ENCODE measurements at places on chromosomes 6 and 20.

DNA sequence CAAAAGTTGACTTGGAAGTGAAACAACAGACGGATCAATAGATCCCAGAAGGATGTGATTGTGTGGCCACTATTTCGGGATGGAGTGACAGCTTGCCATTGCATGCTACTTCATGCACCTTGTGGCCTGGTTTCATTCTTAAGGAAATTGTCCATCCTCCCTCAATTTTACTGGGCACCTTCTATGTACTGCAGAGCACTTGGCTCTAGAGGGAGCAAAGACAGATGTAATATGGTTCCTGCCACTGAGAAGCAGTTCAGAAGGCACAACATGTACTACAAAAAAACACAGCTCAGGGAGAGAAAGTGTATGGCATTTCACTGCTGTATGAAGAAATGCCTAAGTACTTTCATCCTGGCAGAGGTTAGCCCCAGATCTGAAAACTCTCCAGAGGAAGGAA, 91.9 kb downstream of the FOXA2 start:
- no peak for DNase-seq

- no peak for DNase-seq
Measured at GRCh38 chr20:38337561-38338140, 8.6 kb upstream of the LBP start.

GRCh38 chr6:116136373-116136772, 10.4 kb upstream of the COL10A1 start:
- no peak for DNase-seq

GRCh38 chr20:11553603-11554002, 364.1 kb upstream of the BTBD3 start:
- no peak for DNase-seq

- no peak for DNase-seq
Measured at GRCh38 chr6:9606435-9607134, 808.3 kb downstream of the TFAP2A start.

DNA sequence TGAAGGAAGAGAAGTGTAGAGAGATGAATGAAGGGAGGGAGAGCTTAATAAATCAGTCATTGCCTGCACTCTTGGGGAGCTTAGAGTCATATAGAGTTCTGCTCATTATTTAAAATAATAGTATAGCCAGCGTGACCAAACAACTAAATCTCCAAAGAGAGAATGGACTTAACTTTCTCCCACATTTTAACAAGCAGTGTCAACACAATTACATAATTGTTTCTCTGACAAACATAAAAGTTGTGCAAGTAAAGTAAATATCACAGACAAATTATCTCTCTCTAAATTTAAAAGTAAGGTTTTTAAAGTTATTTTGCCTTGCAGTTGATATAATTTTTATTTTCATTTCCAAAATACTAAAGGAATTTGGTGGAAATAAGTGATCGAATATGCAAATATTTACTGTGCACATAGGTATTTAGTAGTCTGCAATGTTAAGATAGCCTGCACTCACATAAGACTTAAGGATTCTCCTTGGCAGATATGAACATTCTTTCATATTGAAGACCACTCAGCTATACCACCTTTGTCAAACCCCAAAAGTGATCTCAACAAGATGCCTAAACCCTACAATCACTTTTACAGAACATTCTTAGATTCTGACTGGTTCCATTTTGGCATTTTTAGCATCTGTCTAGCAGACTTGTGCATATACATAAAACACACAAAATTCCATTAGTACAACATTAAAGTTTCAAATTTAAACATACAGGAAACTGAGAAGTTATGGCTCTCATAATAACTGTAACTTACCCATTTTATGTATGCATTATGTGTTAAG, 67.7 kb downstream of the KIF6 start:
- no peak for DNase-seq

- DNase-seq = no peak
Measured at GRCh38 chr6:139277587-139277986, 14.2 kb downstream of the TXLNB start.

All from activated CD4-positive, alpha-beta T cell treated with anti-CD3 and anti-CD28 coated beads for 1 hour (primary cell).